ENCODE measurements at places on chromosomes 7 and 10.

GRCh38 chr7:100102950-100103840, 1.8 kb downstream of the AP4M1 start:
- DNase-seq = no peak

DNA sequence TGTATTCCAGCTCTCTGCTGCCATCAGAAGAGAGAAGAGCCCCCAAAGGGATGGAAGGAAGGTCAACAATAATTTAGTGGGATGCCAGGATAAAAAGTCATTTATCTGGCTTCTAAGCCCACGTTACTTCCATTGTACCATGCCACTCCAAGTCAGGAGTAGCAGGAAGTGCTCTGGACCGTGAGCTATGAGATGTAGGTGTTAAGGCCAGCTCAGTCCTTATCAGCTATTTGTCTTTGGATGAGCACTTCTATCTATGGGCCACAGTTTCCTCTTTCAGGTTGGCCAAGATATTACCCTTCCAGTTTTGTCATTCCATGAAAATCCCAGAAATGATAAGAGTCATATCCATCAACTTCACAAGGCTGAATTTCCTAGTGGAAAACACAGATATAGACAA, 119.4 kb upstream of the CACUL1 start:
- DNase-seq = no peak

- no peak for DNase-seq
Measured at GRCh38 chr7:151438864-151439601, 908 bp downstream of the CRYGN start.

DNA sequence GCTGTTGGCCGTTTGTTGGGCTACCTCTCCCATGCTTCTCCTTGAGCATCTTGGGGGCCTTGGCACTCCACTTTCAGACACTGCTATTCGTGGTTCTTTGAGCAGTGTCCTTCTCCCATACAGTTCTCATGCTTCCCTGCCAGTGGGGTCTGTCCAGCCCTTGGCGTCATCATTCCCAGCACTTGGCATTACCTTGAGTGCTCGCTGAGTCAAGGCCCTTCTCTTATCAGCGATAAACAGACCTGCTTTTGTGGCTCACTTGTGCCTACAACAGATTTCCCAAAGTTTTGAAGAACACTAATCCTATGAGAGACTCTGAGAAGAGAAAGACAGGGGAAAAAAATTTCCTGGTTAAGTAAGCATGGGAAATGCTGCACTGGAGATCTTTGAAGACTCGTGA, 85.3 kb downstream of the NOC3L start:
- DNase-seq = no peak

- no peak for DNase-seq
Measured at GRCh38 chr7:122433765-122434164, 129.2 kb upstream of the FEZF1 start.

- DNase-seq = peak; percentile 38
Measured at GRCh38 chr7:132773527-132773956, 197.3 kb upstream of the PLXNA4 start.

DNA sequence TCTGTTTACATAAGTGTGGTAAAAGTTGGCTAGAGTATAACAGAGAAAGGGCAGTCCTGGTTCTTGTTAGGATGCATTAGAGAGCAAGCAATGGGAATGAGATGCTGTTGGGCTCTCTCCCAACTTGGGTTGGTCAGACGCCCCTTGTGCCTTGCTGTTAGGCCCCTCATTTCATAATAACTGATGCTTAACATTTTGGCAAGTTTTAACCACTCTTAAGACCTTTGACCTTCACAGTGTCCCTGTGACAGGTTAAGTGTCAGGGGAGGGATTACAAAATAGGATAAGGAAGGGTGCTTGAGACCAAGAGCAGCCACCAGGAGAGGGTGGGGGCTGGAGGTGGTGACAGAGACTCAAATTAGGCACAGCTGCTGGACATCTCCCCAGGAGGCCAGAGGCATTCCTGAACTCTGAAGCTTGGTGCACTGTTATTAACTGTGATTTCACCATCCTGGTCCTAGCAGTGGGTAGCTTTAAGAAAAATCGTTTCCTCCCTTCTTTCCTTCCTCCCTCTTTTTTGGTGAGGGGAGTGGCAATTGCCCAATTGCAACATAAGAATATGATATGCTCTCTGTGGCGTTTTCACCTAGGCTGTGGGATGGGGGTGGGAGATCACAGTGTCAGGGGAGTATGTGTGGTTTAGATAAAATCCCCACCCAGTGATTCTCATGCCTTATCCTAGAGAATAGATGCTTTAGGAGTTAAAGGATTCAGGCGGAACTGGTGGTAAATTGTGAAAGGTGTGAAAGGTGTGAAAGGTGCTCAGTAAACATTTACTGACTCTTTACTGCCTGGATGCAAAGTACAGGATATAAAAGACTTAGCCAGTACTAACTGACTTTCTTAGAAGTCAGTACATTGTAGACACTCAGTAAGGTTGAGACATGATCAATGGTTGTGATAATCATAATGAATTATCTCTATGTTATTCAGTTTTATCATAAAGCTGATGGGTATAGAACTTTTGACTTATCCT, 270.5 kb downstream of the BICC1 start:
- DNase-seq = peak; percentile 85

DNA sequence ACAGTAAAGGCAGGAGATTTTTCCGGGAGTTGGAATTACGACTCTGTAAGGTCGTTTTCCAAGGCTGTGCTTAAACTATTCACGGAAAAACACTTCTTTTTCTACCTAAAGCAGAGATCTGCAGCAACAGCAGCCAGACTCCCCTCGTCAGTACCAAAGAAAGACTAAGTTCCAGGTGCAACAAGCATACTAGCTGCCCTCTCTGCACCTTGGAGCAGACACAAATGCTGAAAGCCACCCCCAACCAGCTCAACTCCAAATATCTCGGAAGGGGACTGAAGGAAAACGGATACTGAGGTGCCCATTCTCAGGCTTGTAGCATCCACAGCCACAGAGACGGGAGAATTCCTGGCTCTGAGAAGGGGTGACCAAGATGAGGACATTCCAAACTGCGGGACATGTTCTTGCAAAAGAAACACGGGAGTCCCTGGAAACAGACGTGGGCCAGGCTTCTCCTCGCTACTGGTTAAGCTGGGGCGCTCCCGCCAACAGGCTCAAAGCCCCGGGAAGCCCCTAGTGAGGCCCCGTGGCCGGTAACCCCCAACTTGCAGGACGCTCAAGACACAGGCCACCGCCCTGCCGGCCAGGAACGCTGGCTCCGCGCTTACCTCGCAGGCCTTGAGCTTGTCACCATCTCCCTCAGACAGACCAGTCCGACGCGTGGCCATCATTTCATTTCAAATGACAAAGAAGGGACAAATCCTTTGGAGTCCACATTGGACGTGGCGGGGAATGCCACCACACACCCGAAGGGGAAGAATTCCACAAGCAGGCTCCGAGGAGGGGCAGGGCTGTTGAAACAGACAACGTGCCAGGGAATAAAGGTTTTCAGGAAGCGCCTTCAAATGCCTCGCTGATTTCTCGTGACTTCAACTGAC, 2.2 kb downstream of the ARHGAP21 start:
- DNase-seq = no peak

DNA sequence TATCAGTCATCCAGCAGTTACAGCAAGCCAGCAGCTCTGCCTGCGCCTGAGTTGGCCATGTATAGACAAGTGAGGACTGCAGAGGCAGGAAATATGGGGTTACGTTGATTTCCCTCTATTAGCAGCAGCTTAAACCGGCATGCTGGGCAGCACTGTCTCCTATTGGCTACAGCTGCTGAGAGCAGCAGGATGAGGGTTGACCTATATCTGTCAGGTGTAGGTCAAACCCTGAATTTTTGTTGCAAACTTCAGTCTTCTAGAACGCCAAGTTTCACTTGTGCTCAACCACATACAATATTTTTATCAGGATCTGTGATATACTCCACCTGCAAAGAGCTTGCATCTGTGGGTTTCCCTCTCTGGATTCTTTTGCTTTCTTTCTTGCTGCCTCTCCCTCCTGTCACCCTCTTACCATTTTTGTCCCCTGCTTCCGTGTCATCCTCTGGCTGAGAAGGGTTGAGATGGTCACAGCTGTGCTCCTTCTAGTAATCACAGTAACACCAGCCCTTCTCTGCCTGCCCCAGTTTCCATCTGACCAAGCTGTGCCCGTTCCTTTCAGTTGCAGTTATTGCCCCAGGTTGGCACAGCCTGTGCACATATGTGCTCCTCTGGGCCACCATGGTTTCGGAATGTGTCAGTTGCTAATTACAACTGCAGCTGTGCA, 23.8 kb upstream of the GLCCI1 start:
- DNase-seq = no peak

GRCh38 chr10:75528392-75528791, 97.0 kb downstream of the LRMDA start:
- no peak for DNase-seq

DNA sequence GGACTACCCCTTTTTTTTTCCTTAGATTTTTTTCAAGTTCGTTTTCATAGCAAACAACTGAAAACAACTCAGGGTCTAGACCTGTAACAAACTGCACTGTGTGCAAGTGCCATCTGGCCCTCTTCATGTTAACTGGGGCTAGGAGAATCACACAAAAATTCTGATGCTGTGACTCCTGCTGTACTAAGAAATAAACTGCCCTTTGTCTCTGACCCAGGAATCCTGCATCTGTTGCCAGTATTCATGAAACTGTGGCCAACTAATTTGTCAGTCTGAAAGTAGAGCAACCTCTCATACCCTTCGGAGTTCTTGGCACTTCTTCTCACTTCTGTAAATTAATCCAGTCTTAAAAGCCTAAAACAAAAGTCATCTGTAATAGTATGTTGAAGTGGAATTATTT, 218.4 kb upstream of the PCDH15 start:
- DNase-seq = no peak

DNA sequence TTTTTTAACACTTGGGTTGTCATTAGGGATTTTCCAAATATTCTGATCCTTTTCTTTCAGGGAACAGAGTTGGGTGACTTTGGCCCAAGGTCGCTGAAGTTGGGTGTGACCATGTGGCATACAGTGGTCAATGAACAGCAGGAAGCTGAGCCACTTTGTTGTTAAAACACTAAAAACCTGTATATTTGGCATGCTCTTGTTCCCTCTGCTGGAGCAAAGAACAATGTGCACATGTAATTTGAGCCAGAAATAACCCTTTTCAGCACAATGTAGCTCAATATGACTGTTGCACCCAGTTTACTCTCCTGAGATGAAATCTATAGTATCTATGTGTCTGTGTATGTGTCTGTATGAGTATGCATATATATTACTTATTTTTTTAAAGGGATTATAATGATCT, 74.9 kb downstream of the ADCYAP1R1 start:
- no peak for DNase-seq

- no peak for DNase-seq
Measured at GRCh38 chr10:43255634-43256431, 11.0 kb downstream of the RASGEF1A start.

DNA sequence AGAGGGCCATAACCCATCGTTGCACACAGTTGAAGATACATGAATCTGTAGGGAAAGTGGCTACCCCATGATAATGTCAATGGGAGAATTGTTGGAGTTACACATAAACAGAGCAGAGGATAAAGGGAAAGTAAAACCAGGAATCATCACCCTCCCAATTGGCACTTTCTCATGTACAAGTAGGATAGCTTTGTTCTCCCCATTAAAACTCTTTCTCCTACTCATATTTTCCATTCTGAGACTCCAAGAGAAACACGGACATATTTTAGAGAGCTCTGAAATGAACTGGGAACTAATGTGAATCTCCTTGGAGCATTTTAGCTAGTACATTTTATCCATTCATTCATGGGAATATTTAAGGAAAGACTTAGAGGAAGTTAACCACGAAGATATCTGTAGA, 17.2 kb upstream of the LRRC17 start:
- no peak for DNase-seq

- peak; percentile 14 for DNase-seq
Measured at GRCh38 chr7:1403638-1404459, 55.4 kb downstream of the MICALL2 start.

GRCh38 chr10:14822879-14823755, 14.7 kb downstream of the CDNF start:
- peak; percentile 27 for DNase-seq

GRCh38 chr10:81127931-81128330, 590.2 kb downstream of the SH2D4B start:
- DNase-seq = no peak

DNA sequence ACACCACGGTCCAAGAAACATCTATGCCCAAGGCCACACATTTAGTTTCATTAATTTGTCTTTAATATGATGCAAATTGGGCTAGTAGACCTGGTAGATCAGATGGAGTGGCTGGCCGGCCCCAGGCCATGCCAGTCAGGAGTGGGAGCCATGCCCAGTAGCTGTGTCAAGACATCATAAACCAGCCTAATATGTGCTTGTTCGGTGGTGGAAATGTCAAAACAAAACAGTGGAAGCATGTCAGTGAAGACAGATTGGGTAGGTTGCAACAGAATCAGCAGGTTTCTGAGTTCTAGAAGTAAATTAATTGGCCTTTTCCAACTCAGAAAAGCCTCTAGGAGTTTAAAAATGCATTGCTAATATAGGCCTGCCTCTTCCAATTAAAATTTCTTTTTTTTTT, 124.7 kb downstream of the NRP1 start:
- DNase-seq = no peak

DNA sequence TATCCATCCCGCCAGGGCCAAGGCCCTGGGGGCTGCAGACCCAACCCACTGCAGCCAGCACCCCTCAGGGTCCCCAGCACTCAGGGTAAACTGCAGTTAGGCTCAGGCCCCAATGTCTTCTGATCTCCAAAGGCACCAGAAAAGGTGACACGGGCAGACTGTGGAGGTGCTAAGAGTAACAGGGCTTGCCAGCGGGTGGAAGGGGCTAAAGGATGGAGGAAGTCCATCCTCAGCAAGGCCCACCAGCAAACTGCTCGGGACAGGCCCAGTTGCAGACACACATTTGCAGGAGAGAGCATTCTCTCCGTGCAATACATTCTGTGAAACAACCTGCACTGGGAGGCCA, 95.6 kb upstream of the DDC start:
- DNase-seq = no peak

DNA sequence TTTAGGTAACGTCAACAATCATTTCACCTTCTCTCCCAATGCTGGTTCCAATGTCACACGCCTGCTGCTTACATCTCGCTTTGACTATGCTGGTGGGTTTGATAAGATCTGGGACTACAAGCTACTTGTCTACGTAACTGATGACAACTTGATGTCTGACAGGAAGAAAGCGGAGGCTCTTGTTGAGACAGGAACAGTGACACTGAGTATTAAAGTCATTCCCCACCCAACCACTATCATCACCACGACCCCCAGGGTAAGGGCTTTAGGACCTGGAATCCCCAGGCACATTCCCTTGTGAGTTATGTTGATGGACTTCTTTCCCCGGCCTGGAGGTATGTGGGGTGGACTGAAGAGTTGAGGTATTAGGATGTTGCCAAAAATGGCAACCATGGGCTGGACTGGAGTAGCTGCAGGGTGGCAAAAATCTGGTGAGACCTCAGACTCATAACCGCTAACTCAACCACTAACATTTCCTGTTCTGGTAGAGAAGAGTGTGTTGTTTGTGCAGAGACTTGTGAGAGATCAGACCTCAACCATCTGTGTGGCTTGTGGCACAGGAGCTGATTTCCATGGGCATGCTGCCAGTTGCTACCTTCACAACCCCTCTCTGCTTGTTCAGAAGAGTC, 59.2 kb downstream of the CDHR3 start:
- no peak for DNase-seq

DNA sequence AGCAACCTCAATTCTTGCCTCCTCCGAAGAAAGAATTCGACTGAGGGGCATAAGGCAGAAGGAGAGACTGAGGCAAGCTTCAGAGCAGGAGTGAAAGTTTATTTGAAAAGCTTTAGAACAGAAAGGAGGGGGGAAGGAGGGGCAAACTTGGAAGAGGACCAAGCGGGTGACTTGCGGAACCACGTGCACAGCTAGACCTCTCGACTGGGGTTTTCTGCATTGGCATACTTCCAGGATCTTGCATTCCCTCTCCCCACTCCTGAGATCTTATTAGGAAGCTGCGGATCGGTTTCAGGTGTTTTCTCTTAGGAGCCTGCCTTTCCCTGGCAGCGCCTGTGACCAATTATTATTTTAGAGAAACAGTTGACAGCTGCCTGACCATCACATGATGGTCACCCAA, 20.3 kb upstream of the CPXM2 start:
- DNase-seq = no peak
